ENCODE measurements at places on chromosomes 2 and 18.

DNA sequence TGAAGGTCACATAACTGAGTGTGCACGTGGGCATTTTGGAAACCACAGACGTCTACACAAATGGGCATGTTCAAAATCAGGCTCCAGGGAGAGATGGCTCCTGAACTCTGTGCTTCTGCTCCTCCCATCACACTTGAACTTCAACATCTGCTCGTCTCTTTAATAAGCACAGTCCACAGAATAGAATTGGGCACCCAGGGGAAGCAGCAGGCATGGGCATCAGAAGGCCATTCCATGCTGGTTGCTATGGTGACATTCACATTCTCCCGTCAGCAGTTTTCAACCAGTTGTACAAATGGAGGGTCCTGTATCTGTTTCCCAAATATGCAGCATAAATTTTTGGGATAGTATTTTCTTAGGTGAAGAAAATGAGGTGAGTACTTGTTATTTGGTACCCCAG, 183.7 kb upstream of the COPS8 start:
- peaks cover 25% of the 10 kb centered on the region for H3K27me3 ChIP-seq
- DNase-seq = no peak
- H3K27ac ChIP-seq = no peak overlapping the region

- H3K27ac ChIP-seq = peak overlapping the region; percentile 65
- H3K4me3 ChIP-seq = no peak overlapping the region
- no peaks in the 10 kb centered on the region for H3K27me3 ChIP-seq
- DNase-seq = peak; percentile 85
Observed at GRCh38 chr2:72561621-72562318, 264.1 kb downstream of the EXOC6B start.

DNA sequence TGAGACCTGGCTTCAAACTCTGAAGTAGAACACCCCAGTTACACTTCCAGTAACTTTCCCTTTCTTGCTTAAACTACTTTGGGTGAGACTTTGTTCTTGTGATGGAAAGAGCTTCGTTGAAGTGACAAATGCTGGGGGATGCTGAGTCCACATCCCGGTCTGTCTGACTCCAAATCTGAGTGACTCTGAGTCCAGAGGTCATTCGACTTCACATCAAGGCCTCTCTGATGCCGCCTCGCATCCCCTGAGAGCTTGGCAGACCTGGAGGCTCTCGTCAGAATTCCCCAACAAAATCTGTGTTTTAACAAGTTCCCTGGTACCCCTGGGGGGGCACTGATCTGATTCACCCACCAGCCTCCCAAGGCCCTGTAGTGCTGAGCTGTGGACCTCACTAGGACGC, 31.6 kb upstream of the ROCK2 start:
- H3K4me3 ChIP-seq = no peak overlapping the region
- no peaks in the 10 kb centered on the region for H3K36me3 ChIP-seq
- DNase-seq = no peak
- peaks cover 13% of the 10 kb centered on the region for H3K4me1 ChIP-seq
- H3K27ac ChIP-seq = no peak overlapping the region
- H3K27me3 ChIP-seq = no peaks in the 10 kb centered on the region

DNA sequence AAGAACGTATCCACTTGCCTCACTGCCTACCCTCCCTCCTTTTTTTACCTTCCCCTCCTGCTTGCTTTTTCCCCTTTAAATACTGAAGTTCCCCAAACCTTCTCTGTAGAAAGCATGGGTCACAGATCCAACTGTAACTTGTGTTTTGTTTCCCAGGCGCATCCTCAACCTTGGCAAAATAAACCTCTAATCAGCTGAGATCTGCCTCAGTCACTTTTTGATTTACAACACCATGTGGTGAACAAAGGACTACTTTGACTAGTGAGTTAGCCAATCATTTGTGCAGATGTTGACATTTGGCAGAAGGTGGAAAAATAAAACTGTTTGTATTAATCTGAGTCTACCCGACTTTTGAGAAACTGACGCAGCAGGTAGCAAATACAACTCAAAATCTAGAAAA, 23.3 kb upstream of the MCM6 start:
- no peak for DNase-seq
- no peaks in the 10 kb centered on the region for H3K4me1 ChIP-seq
- H3K27me3 ChIP-seq = no peaks in the 10 kb centered on the region
- no peak overlapping the region for H3K4me3 ChIP-seq

GRCh38 chr18:56891116-56891515, 240.0 kb downstream of the WDR7 start:
- no peaks in the 10 kb centered on the region for H3K36me3 ChIP-seq
- no peak overlapping the region for H3K4me3 ChIP-seq
- peaks cover 31% of the 10 kb centered on the region for H3K4me1 ChIP-seq
- H3K27me3 ChIP-seq = no peaks in the 10 kb centered on the region
- peak overlapping the region; percentile 86 for H3K27ac ChIP-seq
- no peak for DNase-seq
